Stimulated activated CD4-positive, alpha-beta T cell treated with anti-CD3 and anti-CD28 coated beads, Interleukin-1b, Interleukin-23, amount 100 ng/mL, for 24 hours (primary cell): ENCODE measurements at places on chromosomes 1 and 21.

DNA sequence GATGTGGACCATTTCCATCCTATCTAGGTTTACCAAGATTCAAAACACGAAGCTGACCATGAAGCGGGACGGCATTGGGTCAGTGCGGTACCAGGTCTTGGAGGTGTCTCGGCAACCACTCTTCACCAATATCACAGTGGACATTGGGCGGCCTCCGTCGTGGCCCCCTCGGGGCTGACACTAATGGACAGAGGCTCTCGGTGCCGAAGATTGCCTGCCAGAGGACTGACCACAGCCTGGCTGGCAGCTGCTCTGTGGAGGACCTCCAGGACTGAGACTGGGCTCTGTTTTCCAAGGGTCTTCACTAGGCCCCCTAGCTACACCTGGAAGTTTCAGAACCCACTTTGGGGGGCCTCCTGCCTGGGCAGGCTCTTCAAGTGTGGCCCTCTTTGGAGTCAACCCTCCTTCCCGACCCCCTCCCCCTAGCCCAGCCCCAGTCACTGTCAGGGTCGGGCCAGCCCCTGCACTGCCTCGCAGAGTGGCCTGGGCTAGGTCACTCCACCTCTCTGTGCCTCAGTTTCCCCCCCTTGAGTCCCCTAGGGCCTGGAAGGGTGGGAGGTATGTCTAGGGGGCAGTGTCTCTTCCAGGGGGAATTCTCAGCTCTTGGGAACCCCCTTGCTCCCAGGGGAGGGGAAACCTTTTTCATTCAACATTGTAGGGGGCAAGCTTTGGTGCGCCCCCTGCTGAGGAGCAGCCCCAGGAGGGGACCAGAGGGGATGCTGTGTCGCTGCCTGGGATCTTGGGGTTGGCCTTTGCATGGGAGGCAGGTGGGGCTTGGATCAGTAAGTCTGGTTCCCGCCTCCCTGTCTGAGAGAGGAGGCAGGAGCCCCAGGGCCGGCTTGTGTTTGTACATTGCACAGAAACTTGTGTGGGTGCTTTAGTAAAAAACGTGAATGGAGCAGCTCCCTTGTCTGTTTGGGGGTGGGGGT is 864 bp upstream of the CCDC24 start:
- no peak for DNase-seq

GRCh38 chr1:26284597-26285347 is 4.9 kb downstream of the SH3BGRL3 start:
- peak; percentile 97 for DNase-seq

DNA sequence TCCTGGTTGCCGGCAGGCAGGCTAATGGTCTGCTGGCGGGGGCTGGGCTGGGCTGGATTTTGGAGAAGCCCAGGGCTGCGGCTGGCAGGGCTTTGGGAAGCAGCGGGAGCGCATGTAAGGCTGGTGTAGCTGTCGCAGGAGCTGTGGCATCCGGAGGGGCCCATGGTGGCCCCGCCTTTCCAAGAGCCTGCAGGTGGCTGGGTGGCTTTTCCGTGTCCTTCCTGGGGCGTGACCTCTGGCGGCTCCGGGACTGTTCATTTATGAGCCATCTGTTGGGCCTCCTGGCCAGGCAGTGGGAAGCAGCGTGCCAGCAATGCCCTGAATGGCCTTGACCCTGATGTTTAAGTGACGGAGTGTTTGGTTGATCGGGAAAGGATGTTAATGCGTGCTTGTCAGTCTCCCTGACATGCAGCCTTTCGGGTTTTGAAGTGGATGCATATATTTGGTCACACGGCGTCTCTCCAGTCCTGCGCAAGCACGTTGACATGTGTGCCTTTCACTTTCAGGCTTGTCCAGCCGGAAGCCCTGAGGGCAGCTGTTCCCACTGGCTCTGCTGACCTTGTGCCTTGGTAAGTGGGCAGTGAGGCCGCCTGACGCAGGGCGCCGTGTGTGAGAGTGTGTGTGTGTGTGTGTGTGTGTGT is 38.5 kb downstream of the AGPAT3 start:
- DNase-seq = no peak

GRCh38 chr1:12778061-12778460 is 4.5 kb downstream of the PRAMEF12 start:
- DNase-seq = no peak

- DNase-seq = no peak
Observed at GRCh38 chr1:70220517-70221237, 503 bp upstream of the SRSF11 start.
